ENCODE measurements at places on chromosomes 13 and 19. TPM values are rescaled to one million over a fixed set of nuclear protein-coding genes. Genes with fewer than 3 reads are reported as not detected.

The TLE6 gene
- 0.53 TPM for total RNA-seq

GRCh38 chr13:52646967-52647366 is 4.7 kb downstream of the HNRNPA1L2 start:
- no peak overlapping the region for H3K4me3 ChIP-seq
- peaks cover 7% of the 10 kb centered on the region for H3K4me1 ChIP-seq
- H3K36me3 ChIP-seq, result peaks cover 12% of the 10 kb centered on the region
- no peak for DNase-seq
- H3K27me3 ChIP-seq, result no peaks in the 10 kb centered on the region

- peaks cover 15% of the 10 kb centered on the region for H3K4me1 ChIP-seq
- H3K27ac ChIP-seq, result peak within 1 kb of the TSS; percentile 76
- H3K4me3 ChIP-seq, result peak within 1 kb of the TSS; percentile 83
- DNase-seq, result peak; percentile 86
- H3K27me3 ChIP-seq, result no peaks in the 10 kb centered on the region
- peaks cover 31% of the 10 kb centered on the region for H3K36me3 ChIP-seq
These were observed at the start of gene SYDE1 for GRCh38 chr19:15107061-15108010. Gene SYDE1 (plus strand): TSS chr19:15107401. CDS start chr19:15107434, 33 bp downstream.

DNA sequence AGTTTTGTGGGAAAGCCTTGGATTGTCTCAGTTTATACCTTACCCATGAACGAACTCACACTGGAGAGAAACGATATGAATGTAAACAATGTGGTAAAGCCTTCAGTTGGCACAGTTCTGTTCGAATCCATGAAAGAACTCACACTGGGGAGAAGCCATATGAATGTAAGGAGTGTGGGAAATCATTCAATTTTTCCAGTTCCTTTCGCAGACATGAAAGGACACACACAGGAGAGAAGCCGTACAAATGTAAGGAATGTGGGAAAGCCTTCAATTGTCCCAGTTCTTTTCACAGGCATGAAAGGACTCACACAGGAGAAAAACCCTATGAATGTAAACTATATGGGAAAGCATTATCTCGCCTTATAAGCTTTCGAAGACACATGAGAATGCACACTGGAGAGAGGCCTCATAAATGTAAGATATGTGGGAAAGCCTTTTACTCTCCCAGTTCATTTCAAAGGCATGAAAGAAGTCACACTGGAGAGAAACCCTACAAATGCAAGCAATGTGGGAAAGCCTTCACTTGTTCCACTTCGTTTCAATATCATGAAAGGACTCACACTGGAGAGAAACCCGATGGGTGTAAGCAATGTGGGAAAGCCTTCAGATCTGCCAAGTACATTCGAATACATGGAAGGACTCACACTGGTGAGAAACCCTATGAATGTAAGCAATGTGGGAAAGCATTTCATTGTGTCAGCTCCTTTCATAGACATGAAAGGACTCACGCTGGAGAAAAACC is 7.5 kb upstream of the ZNF440 start:
- H3K27ac ChIP-seq, result no peak overlapping the region
- H3K36me3 ChIP-seq, result peaks cover 27% of the 10 kb centered on the region
- no peak for DNase-seq
- H3K4me3 ChIP-seq, result no peak overlapping the region

- no peaks in the 10 kb centered on the region for H3K4me1 ChIP-seq
- H3K27me3 ChIP-seq, result no peaks in the 10 kb centered on the region
- H3K36me3 ChIP-seq, result no peaks in the 10 kb centered on the region
- no peak for DNase-seq
- H3K27ac ChIP-seq, result no peak overlapping the region
- no peak overlapping the region for H3K4me3 ChIP-seq
These were observed 6.6 kb upstream of the TPTE2 start for GRCh38 chr13:19567820-19568534.

All from muscle of leg (tissue), 16 donors.